Amygdala (tissue), 56 donors: ENCODE measurements at places on chromosomes 3 and 15.

DNA sequence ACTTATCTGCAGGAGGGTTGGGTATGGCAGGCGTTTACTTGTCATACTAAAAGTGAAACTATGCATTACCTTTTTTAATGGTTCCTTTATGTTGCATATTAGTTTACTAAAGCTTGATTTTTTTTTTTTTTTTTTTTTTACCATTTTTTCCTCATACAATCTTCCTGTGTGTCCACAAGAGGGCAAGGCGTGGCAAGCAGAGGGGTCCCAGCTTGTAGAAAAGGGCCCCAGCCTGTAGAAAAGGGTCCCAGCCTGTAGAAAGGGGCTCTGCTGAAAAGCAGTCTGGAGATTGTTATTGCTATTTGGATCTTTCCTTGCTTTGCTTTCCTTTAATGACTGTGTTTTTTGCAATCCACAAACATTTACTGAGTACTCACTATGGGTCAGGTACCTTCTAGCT lies 21.9 kb downstream of the MKRN2 start:
- DNase-seq, result no peak

GRCh38 chr3:1910322-1910721 lies 188.3 kb upstream of the CNTN4 start:
- no peak for DNase-seq

GRCh38 chr3:908839-909238 lies 184.0 kb upstream of the CNTN6 start:
- DNase-seq, result no peak

DNA sequence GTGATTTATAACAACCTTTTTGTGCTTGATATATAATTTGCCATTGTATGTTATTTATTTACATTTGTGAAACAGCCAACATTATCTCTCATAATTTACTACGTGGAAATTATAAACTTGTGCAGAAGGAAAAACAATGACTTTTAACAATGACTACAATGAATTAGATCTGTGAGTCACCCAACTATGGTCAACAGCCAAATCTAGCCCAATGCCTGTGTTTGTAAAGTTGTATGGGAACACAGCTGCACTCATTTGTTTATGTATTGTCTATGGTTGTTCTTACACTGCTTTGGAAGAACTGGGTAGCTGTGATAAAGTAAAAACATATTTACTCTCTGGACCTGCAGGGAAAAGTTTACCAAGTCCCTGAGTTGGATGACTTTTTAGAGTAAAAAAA lies 110.4 kb downstream of the OTOL1 start:
- no peak for DNase-seq
